Activated CD8-positive, alpha-beta memory T cell treated with anti-CD3 and anti-CD28 coated beads for 24 hours (primary cell): ENCODE measurements at places on chromosomes 6 and 20.
A peak's percentile ranks its signal among the peaks of the same experiment; 100 is the strongest.

GRCh38 chr20:41147767-41148191 lies 10.4 kb downstream of the PLCG1 start:
- DNase-seq: no peak

GRCh38 chr6:13071550-13072345 lies 256.6 kb downstream of the TBC1D7 start:
- no peak for DNase-seq

DNA sequence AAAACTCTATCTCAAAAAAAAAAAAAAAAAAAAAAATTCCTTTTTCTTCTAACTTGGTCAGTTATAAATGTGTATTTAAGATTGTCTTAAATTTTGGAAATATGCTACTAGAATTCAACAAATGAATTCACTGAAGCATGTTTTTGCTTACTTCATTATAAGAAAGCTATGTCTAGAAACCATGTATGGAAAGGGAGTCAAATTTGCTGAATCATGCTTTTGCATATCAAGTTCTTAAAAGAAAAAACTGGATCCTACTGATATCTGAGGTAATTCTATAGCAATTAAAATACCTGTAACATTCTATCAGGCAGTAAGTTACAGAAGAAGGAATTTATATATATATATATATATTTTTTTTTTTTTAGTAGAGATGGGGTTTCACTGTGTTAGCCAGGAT lies 27.7 kb downstream of the AKIRIN2 start:
- DNase-seq: no peak

- DNase-seq: no peak
Observed at GRCh38 chr6:4853782-4854511, 77.7 kb downstream of the CDYL start.

GRCh38 chr20:19699180-19699971 lies 58.7 kb upstream of the RIN2 start:
- DNase-seq: no peak

DNA sequence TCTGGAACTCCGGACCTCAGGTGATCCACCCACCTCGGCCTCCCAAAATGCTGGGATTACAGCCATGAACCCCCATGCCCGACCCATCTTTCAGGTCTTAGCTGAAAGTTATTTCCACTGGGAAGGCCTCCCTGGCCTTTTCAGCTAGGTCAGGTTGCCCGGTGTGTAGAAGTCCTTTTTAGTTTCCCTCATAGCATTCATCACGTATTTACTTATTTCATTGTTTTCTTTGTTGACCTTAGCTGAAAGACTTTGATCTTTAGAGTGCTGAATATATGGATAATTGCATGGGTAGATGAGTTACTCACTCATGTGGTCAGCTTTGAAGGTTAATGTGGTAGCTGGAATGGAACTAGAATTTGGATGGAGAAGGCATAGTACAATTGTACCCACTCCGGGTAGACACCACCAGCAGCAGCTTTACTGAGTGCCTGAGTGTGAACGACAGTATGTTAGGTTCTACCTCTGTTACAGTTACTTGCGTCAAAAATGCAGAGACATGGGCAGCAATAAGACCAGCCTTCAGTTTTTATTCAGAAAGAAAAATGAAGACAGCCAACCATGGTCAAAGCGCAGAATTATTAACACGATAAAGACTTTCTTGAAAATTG lies 9.1 kb downstream of the KIZ start:
- no peak for DNase-seq

GRCh38 chr20:39245685-39246311 lies 283.7 kb downstream of the DHX35 start:
- no peak for DNase-seq

DNA sequence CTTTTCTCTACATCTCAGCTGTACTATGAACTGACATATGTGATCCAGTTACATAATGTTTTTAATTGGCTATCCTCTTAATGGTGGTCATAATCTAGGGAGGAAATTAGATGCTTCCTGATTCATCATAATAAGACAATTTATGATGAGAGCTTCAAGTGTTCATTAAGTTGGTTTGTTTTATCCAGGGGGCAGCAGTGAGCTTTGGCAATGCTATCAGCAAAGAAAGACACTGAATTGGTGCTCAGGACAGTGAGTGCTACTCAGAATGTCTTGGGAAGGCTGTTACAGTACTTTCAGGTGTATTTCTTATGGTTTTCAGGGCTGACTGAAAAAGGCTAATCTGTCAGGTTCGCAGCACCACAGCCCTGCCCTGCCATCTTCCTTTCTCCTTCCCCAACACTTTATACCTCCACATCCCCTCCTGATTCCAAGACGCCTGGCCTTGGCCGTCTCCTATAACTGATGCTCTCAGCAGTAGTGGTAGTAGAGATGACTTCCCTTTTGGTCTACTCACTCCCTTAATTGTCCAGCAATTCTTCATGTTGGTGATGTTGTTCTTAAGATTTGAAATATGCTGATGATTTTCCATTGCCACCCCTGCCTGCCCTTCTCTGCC lies 67.0 kb upstream of the TNFAIP3 start:
- peak; percentile 69 for DNase-seq

- no peak for DNase-seq
Observed at GRCh38 chr6:13409991-13410390, 77.4 kb downstream of the GFOD1 start.

DNA sequence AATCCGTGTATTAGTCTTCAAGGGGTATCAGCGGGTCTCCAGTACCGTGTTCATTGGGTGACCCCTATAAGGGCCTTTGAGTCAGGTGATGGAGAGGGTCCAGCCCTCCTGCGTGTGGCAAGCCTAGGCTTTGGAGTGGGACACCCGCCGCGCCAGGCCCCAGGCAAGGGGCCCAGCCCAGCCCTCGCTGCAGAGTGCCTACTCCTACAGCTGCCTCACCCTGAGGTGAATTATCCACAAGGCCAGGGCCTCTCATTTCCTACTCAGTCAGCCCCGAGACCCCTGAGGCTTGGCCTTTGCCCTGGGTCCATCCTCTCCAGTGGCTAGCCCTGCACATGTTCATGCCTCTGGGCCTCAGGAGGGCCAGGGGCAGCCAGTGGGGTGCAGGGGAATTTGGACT lies 45.1 kb downstream of the TMEM242 start:
- DNase-seq: no peak

GRCh38 chr6:138857775-138858174 lies 61.9 kb downstream of the ECT2L start:
- no peak for DNase-seq

- no peak for DNase-seq
Observed at GRCh38 chr6:116027801-116028200, 32.9 kb downstream of the FRK start.

DNA sequence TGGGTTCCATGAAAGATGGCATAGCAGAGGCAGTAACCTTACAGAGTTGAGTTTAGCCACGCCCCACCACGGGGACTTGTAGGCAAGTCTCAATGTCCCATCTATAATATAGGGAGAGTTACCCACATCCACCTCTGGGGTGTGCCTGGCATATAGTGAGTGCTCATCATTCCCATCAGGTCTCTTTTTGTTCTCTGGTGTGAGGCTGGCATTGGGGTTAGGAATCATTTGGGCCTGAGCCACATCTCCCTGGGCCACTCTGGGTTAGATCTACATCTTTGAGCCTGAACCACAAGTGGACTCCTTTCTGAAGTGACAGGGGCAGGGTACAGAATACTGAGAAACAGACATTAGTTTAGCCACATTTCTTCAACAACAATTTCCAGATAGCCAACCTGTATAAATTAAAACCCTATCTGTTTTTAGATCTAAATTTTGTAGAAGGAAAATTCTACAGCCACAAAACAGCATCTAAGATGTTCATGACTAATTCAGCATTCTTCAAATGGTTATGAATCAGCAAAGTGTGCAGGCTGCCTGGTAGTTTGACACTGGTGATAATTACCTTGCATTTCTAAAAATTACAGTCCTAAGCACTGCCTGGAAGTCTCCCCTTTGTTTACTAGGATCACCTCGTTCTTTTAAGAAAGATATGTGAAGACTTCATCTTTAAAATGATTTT lies 20.1 kb downstream of the RNF24 start:
- DNase-seq: no peak

DNA sequence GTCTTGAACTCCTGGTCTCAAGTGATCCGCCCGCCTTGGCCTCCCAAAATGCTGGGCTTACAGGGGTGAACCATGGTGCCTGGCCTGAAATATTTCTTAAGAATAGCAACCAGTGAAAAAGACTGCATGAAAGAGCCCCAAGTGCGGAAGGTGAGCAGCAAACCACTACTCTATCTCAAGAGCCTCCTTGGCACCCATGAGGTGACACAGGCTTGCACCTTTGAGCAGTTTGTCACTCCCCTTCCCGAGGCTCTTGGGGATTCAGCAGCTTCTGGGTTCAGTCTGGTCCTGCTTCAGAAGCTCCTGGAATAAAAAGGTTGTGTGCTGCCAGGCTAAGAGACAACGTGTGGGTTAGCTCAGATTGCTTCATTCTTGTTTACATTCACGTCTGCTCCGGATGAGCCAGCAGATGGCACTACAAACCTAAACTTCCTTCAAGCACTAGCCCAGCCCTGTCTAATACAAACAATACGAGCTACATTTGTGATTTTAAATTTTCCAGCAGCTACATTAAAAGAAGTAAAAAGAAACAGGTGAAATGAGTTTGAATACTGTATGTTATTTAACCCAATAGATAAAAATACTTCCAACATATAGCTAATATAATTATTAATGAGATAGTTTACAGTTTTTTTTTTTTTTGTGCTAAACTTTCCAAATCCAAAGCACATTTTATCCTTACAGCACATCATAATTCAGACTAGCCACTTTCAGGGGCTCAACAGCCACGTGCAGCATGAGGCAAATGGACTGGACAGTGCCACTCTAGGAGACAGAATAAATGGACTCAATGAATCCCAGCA lies 46.2 kb downstream of the GJA10 start:
- peak; percentile 75 for DNase-seq

GRCh38 chr6:122747573-122747972 lies 31.9 kb upstream of the FABP7 start:
- DNase-seq: no peak

DNA sequence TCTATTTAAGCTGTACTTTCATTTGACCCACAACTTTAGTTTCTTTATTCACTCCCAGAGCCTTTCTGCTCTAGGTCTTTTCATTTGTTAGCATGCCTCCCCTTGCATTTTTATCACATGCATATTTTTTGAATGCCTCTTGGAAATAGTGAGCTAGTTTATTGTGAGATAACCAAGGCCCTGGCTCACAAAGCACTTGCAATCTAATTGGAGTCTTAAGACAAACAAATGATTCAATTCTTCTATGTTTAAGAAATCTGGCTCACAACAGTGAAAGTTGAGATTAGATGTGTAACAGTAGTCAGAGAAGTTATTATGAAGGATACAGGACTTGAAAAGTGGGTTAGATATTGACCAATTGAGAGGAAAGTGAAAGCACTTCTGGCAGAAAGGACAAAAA lies 173.4 kb downstream of the MOXD1 start:
- DNase-seq: no peak

GRCh38 chr6:125577124-125577662 lies 172.2 kb upstream of the HEY2 start:
- DNase-seq: no peak

DNA sequence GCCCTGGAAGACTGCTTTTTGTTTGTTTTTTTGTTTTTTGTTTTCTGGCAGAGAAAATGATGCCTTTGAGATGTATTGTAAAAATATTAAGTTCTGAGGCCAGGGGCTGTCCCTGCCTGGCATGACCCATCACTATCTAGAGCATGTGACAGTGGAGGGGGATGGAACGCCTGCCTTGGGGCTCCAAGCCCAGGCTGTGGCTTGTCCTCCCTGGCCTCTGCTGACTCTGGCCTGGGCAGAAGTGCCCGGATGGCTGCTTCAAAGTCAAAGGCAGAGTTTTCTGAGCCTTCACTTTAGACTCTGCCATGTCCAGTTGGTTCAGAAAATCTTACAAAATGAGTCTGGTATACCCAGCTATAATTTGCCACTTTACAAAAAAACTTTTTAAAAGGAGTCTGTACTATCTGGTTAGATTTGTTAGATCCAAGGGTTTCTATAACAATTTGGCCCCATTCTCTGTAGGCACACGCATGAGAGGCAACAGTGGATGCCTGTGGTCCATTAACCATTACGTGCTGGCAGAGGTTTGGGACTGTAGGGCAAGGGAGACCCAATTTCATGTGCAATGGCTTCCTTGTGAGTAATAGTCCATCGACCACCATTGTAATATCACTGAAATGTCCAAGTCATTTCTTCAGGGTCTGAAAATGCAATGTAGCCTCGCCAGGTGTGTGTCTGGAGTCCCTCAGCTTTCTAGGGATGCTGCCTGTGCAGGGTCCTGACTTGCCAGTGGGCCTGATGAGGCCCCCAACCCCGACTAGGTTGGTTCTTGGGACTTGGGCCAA lies 8.3 kb downstream of the PPP1R3G start:
- DNase-seq: no peak

DNA sequence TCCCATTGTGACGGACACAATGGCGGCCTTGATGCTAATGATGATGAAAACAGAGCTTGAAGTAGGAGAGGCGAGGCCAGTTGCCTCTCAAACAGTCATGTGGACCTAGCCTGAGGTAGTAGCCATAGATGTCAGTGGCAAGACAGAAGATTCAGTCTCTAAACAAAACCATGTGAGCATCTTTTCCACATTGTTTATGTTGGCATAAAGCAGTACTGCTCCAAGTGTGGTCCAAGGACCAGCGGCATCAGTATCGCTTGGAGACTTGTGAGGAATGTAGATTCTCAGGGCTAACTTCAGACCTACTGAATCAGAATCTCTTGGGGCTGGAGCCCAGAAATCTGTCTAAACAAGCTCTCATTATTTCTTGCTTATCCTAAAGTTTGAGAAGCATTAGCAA lies 312.8 kb upstream of the JAG1 start:
- DNase-seq: no peak

DNA sequence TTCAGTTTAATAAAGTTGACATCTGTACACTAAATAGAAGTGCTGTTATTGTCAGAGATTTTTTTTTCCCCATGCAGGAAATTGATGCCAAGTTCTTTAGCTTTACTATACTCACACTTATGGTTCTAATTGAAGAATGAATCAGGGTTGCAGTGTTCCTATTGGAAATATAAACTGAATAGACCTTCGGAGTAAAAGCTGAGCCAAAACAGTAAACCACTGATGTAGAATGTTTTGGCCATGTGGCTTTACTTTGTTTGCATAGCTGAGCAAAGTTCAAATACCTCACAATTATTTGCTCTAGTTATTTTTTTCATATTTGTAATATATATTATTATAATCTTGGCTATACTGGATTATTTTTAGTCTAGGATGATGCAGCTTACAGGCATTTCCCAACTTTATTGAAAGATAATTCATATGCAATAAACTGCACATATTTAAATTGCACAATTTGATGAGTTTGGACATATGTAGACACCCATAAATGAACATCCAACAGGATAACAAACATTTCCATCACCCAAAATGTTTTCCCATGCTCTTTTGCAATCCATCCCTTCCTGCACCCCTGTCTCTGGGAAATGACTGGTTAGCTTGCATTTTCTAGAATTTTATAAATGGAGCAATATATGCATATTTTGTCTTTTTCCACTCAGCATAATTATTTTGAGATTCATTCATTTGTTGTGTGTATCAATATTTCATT lies 105.8 kb upstream of the NOX3 start:
- no peak for DNase-seq

- DNase-seq: no peak
Observed at GRCh38 chr6:105644073-105644489, 241.2 kb upstream of the PREP start.

GRCh38 chr20:16944745-16945144 lies 196.6 kb downstream of the OTOR start:
- no peak for DNase-seq

- no peak for DNase-seq
Observed at GRCh38 chr6:75493400-75494064, at the start of gene FILIP1. Gene FILIP1 (minus strand): TSS chr6:75493800. CDS start chr6:75414972, 78,828 bp downstream.
